ENCODE measurements at places on chromosomes 11 and 22.

DNA sequence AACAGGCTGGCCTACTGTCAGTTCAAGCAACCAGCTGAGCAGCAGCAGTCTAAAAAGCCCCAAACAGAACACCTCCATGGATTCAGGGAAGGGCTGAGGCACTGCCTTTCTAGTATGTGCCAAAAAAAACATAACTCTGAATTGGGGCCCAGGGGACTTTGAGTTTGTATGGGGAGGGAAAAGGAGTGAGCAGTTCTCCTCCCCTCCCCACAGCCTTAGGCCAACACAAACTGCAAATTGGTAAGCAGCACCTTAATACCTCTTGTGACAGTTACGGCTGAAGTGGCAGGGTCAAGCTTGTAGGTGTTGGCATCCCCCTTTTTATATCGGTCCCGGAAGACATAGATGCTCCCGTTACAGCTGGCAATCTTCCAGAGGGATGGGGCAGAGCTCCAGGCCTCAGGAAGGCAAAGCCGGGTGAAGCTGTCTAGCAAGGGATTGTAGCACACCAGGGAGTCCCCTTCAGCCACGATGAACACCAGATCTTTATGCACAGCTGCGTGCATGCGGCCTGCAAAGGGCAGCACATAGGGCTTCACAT, 6.0 kb downstream of the KBTBD4 start:
- DNase-seq, result no peak

DNA sequence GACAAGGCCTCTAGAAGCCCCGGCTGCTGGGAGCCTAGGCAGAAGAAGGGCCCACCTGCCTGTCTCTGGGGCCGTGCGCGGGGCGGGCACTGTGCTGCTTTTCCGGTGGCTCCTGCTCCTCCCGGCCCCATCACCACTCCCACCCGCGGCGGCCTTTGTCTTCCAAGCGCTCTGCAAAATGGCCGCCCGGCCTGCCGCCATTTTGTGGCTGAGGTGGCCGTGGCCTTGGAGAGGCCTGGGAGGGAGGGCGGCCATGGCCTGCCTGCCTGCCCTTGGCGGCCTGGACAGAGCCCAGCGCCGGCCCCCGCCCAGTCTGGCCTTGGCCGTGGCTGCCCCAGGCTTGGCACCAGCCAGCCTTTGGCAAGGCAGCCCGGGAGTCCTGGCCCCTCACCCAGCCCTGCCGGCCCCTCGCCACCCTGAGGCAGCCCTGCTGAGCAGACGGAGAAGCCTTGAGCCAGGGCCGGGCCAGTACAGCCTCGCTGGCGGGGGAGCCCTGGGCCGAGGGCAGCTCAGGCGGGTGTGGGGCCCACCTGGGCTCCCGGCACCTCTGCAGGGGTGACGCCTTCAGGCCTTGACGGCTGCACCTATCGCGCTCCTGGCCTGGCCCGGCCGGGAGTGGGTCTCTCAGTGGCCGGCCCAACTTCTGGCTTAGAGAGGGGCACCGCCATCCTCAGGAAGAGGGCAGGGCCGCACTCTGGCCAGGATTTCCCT, 46.0 kb upstream of the PPARA start:
- no peak for DNase-seq

- no peak for DNase-seq
Measured at GRCh38 chr11:64094463-64095260, 58.9 kb downstream of the FLRT1 start.

DNA sequence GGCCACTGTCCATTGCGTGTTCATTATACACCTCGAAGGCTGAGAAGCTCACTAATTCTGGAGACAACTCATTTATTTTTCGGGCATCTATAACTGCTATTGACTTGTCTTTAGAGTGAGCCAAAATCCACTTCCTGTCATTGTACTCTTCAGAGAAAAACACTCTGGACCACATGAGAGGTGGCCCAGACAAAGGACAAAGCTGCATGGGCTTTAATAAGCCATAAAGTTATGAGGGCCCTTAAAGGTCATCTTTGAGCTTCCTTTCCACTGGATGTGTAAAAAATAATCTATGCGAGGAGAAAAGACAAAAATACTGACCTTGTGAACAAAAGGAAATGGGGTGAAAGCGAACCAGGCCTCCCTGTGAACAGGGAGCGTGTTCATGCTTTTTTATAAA, 63.5 kb upstream of the ZC3H12C start:
- DNase-seq, result no peak

DNA sequence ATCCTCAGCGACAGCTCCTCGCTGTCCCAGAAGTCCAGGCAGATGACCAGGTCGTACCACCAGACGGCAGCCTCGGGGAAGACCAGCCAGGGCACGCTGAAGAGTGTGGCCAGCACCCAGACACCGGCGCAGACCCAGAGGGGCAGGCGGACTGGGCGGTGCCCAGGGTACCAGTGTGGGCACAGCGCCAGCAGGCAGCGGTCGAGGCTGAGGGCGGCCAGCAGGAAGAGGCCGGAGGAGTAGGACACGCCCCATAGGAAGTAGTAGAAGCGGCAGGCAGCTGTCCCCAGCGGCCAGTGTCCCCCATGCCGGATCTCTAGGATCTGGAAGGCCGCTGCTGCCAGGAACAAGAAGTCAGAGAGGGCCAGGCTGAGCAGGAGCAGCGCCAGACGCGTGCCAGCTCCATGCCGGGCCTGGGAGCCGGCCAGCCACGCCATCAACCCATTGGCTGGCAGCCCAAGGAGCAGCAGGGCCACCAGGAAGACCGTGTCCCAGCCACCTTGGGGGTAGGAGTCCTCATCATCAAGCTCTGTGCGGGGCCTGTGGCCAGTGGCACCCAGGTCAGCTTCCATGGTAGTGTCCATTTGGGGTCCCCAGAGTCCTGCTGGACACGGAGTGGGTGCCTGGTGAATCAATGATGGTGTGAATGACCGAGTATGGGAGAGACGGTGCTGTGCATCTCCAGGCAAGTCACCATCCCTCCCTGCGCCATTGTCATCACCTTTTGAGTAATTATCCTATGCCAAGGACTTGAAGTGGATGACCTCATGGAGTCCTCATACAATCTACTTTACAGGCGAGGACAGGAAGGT, at the start of gene GPR152:
GPR152 (minus strand) TSS at position 589 of the 812 bp plus-strand sequence; CDS start at position 584, 5 bp downstream.
- no peak for DNase-seq

- no peak for DNase-seq
Measured at GRCh38 chr11:64726211-64726641, 3.2 kb upstream of the NRXN2 start.

DNA sequence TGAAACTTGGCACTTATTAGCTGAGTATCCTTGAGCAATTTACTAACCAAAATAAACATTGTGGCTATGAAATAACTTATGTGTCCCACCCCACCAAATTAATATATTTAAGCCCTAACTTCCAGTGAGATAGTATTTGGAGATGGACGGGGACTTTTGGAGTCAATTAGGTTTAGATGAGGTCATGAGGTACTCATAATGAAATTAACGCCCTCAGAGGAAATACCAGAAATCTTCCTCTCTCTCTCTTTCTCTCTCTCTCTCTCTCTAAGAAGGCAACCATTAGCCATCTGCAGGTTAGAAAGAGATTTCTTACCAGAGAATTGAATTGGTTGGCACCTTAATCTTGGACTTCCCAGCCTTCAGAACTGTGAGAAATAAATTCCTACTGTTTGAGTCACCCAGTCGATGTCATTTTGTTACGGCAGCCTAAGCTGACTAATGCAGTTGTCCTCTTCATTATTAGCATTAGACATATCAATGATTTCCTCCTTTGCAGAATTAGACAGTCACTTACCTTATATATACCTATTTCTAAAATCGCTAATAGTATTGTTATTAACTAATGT, 1284.0 kb downstream of the FAM181B start:
- DNase-seq, result no peak

GRCh38 chr11:86615487-86615886, 56.9 kb downstream of the ME3 start:
- no peak for DNase-seq

DNA sequence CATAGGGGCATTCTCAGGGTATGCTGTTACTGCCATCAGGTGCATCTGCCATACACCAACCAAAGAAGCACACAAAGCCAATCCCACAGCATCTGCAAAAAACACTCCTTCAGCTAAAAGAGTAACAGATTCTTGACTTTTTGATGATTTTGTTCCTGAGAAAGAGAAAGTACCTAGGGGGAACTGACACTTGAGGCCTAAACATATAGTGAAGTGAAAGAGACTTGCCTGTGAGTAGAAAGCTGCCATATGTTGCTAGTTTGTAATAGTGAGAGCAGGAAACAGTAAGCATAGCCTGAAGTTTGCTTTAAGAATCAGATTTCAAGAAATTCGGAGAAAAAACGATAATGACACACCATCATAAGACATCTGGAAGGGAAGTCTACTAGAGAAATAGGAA, 97.9 kb upstream of the CTSC start:
- DNase-seq, result no peak

DNA sequence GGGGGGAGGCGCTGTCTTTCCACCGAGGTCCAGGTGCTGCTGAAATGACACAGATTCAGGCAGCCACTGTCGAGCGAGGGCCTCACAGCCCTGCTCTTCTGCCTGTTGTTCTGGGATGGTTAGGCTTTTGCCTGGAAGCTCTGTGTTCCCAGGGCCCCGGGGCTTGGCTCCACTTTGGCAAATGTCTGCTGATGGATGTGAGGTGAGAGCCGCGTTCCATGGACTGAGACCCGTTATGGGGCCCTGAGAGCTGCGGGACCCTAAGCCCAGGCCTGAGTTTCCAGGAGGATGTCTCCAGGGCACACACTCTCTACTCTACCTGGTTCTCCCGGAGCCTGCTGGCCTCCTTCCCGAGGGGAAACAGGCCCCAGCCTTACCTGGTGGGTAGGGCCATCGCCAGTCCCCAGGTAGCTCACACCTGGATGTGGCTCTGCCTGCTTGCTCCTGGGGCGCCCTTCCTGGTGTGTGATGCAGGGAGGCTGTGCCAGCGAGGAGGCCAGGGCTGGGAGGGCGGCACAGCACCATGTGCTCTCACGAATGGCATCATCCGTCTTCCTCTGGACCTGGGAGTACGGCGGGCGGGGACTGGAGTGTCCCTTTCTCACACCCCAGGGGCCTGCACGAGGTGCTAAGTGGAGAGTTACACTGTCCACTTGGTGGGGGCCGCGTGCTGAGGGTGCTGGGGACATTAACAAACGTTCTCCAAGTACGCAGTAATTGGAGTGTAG, 435.5 kb downstream of the TBC1D22A start:
- no peak for DNase-seq

GRCh38 chr11:10233581-10233980, 60.4 kb downstream of the SBF2 start:
- DNase-seq, result no peak

DNA sequence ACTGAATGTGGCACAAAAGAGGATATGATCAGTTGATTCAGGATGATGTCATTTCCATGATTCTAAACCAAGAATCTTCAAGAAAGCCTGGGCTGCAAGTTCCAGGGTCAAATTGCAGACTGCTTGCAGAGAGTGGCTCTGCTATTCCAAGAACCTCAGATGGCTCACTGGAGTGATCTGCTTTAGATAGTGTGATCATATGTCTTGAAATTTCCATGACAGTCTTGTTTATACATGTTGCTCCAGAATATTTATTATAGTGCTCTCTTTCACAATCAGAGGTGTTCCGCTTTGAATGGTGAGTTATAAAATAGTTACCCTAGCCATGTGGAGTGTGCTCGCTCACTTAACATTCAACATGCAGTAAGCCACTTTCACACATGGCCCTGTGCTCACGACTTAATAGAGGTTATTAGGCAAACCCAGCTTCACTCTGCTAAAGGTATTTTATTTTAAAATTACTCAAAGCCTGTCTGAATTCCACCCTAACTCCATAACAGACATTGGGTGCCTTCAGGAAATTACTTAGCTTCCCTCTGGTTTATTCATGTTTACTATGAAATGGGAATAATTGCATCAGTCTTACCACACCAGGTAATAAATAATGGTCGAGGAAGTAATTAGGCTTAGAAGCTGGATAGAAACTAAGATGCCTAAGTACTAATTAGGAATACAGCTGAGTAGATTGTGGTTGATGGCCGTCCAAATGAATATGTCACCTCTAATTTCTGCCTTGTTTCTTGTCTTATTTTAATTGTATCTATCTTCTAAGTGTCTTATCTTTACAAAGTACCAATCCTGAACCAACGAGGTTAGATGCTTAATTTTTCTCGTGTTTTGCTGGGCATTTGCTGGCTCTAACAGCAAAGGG, 187.9 kb downstream of the ETS1 start:
- no peak for DNase-seq

GRCh38 chr22:28716686-28717085, 24.9 kb downstream of the CHEK2 start:
- DNase-seq, result no peak

GRCh38 chr22:25602916-25603315, 38.4 kb downstream of the GRK3 start:
- DNase-seq, result no peak

GRCh38 chr11:84714316-84714780, 912.8 kb downstream of the DLG2 start:
- DNase-seq, result peak; percentile 11

GRCh38 chr11:85756401-85757200, 54.3 kb downstream of the SYTL2 start:
- DNase-seq, result peak; percentile 57

- DNase-seq, result no peak
Measured at GRCh38 chr11:9073466-9074225, 17.8 kb downstream of the SCUBE2 start.

GRCh38 chr11:13862845-13863392, 99.6 kb upstream of the SPON1 start:
- no peak for DNase-seq

- DNase-seq, result no peak
Measured at GRCh38 chr22:42171946-42172719, 41.5 kb upstream of the CYP2D6 start.

DNA sequence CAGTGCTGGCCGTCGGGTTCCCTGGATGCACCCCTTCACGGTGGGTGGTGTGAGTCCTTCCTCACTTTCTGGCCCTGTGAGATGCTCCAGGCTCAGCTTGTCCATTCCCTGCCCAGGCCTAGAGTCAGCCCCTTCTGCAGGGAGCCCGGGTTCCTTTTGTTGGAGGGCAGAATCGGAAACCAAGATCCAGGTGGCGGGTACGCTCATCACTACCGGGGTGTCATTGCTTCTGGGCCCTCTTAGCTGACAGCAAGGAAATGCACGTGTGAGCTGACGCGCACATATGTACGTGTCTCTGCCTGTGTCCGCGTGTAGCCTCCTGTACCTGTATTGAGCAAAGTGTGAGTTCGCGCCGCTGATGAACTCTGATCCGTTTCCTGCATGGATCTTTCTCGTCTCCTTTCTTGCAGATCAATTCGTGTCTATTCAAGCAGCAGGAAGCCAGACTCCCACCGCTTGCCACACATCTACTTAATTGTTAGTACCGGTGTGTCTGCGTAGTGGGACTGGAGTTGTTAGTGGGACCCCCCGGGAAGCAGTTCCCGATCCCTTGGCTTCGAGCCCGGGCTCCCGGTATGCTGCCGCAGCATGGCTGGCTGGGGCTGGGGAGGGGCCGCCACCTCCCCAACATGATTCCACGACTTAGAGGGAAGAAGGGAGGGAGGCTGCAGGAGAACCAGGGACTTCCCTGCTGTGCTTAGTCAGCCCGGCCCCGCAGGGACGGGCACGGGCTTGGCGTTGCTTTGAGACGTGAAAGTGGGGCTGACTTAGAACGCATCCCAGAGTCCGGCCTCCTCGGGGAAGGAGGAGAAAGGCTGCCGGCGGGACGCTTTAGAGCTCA, 35.9 kb upstream of the GRAMD4 start:
- DNase-seq, result no peak

- DNase-seq, result no peak
Measured at GRCh38 chr11:69912161-69912910, 93.1 kb upstream of the FGF3 start.

- no peak for DNase-seq
Measured at GRCh38 chr11:21646351-21646750, 546.5 kb upstream of the ANO5 start.

- DNase-seq, result no peak
Measured at GRCh38 chr11:81470446-81470845, 1263.2 kb downstream of the FAM181B start.
